Kidney epithelial cell (primary cell): ENCODE measurements at places on chromosomes 4 and X.
A peak's percentile ranks its signal among the peaks of the same experiment; 100 is the strongest.

- DNase-seq = no peak
Measured at GRCh38 chr4:24053934-24054333, 164.1 kb upstream of the PPARGC1A start.

DNA sequence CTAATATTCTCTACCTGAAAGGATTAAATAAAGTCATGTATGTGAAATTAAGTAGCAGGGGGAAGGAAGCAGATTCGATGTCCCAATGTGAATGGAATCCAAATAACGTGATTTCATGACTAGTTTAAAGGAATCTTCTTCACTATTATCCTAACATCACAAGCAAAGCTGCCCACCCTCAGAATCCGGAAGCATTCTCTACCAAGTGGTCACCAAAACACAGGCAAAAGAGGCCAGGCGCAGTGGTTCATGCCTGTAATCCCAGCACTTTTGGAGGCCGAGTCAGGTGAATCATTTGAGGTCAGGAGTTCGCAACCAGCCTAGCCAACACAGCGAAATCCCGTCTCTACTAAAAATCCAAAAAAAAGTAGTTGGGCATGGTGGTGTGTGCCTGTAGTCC is 212.9 kb downstream of the LDB2 start:
- DNase-seq = no peak

- DNase-seq = no peak
Measured at GRCh38 chrX:20666331-20666730, 399.6 kb upstream of the RPS6KA3 start.

GRCh38 chr4:153266988-153267387 is 62.7 kb downstream of the TRIM2 start:
- DNase-seq = no peak

DNA sequence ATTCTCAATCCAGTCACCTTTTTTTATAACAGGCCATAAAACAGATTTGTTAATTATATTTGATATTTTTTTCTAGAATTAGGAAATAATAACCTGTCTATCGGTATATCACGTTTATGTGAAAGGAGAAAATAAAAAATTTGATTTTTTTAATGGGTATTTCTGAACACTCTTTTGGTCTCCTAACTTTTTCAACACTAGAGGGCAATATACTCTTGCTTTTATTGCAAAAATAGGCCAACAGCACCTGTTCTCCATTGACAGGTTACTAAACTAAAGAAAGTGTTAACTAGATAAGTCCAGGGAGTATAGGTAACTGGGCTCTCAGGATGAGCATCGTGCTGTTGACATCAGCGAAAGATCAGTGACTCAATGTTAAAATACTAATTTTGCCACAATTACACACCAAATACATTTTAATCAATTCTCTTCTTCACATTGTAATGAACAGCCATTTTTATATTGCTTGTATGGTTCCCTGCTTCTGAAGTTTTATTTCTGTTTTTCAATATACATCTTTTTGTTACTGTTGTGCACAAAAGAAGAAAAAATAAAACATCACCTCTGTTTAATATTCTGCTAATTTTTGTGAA is 22.8 kb downstream of the NDST4 start:
- DNase-seq = peak; percentile 2

- DNase-seq = no peak
Measured at GRCh38 chrX:28324321-28324721, 262.9 kb upstream of the IL1RAPL1 start.

DNA sequence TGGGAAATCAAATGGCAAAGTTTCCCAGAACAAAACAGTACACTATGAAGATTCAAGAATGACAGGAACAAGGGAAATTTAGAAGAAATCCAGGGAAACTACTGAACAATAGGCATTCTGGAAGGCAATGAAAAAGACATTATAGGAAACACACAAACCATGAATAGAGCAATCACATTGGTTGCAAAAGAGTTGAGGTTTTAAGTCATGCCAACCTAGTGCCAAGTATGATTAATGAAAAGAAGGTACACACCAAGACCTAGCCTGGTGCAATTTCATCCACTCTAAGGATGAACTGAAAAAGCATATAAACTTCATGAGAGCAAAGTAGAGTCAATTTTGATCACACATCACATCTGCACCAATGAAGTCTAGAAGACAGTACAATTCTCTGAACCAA is 326.9 kb downstream of the PDHA2 start:
- no peak for DNase-seq

GRCh38 chr4:82123934-82124333 is 249.9 kb downstream of the HNRNPD start:
- DNase-seq = no peak

DNA sequence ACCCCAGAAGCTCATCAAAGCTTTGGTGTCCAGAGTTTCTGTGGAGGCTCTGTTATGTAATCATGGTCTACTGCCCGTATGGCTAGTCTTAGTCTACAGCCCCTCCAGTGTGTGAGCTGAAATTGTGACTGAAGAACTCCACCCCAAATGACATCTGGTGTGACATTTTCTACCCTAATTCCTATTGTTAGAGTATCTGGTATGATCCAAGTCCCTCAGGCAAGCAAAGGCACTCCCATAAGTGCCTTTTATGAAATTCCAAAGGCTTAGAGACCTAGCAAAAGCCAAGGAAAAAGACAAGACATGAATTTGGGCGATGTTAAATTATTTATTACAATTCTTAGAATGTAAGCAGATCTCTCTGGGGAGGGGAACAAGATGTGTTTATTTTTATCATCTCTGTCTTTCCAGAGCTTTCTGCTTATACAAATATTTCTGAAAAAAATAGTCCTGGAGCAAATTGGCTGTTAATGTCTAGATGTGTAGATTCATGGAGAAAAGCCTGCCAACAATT is 417.4 kb downstream of the CCSER1 start:
- DNase-seq = no peak

DNA sequence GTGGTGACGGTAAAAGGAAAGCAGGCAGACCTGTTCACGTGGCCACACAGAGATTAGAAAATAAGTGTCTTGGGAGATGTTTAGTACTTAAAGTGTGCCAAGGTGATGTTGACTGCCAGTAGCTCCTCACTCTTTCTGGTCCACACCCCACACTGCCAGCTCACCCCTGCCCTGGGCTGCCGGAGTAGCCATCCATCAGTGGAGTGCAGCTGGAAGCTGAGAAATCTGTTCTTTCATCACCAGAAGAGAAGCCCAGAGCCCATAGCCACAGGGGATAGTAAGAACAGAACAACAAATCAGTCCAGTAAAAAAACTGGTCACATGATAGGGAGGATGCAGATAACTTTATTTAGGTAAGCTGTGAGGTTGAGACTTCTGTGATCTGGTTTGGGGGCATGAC is 64.1 kb downstream of the WWC2 start:
- no peak for DNase-seq

- no peak for DNase-seq
Measured at GRCh38 chr4:56656346-56656643, 24.8 kb downstream of the HOPX start.

DNA sequence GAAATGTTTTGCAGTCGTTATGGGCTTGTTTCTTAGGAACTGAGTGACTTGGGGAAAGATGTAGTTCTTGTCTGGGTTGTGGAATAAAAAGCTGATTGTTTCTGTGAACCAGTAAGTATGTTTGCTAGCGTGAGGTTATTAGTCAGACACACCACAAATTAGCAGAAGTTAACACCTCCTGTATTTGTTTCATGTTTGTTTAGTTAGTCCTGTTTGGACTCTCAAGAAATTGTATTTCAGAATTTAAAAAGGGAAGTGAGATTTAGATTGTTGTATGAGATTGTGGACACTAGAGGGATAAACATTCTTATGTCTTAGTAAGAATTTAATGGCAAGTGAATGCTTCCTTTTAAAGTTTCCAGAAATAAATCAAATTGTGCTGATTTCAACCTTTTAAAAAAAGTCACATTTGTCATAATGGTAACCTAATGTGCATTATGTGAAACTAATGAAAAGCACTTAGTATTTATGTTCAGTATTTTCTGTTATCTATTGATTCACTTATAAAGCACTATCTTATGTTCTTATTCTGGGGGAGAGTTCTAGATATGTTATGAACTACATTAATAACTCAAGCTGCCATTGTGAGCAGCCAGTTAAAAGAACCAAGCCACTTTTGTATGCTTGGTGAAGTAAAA is 25.6 kb downstream of the ATP10D start:
- no peak for DNase-seq
